Activated CD8-positive, alpha-beta memory T cell treated with anti-CD3 and anti-CD28 coated beads for 1 hour (primary cell): ENCODE measurements at places on chromosomes 5 and 9.

- no peak for DNase-seq
These were observed 7.3 kb upstream of the ROPN1L start for GRCh38 chr5:10434392-10434791.

GRCh38 chr9:136847088-136847825, 2.0 kb upstream of the PHPT1 start:
- DNase-seq = no peak

DNA sequence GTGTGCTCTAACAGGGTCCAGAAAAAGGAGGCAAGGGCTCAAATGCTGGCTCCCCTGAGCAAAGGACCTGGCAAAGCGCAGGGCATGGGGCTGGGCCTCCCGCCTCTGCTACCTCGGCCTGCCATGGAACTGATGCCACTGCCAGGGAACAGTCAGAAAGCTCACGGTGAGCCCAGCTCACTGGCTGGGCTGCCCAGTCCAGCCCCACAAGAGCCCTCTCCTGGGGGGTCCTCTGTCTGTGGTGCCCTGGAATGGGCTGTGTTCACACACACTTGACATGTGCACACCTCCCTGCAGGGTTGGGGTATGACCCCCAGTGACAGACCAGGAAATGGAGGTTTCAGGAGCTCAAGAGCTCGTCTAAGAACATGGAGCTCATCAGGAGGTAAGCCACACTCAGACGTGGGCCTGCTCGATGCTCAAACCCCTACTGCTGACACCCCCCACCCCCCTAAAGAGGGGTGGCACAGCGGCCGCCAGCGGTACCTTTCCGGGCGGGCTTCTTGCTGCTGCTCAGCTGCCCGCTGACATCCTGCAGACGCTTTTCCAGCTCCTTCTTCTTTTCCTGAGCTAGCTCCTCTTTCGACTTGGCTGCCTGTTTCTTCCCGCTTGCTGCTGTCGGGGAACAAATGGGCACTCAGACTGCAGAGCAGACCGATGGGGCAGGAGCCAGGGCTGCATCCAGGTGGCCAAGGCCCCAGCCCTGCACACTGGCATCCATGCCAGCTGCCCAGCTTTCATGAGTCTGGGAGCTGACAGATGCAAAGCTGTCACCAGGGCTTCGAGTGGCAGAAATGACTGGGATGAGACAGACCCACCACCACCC, 9.1 kb downstream of the BRD3OS start:
- DNase-seq = no peak

DNA sequence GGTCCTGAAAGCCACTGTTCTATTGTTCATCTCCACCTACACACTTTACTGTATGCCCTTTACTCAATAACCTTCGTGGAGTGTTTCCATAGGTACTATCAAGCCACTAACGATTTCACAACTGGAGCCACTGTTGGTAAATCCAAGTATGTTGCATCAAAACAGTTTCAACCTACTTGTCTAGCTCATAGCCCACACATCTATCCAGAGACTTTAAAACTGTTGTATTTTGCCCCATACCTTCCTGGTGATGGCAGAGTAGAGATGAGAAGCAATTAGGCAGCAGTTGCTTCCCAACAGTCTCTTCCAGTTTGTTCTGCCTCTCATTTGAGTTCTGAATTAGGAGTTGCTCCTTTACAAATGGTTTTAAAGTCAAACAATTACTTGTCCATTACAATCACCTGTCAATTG, 607 bp downstream of the FAXDC2 start:
- DNase-seq = no peak

GRCh38 chr5:109413458-109413857, 3.7 kb upstream of the PJA2 start:
- DNase-seq = no peak

GRCh38 chr5:135102716-135103574, 68.9 kb upstream of the PITX1 start:
- no peak for DNase-seq

DNA sequence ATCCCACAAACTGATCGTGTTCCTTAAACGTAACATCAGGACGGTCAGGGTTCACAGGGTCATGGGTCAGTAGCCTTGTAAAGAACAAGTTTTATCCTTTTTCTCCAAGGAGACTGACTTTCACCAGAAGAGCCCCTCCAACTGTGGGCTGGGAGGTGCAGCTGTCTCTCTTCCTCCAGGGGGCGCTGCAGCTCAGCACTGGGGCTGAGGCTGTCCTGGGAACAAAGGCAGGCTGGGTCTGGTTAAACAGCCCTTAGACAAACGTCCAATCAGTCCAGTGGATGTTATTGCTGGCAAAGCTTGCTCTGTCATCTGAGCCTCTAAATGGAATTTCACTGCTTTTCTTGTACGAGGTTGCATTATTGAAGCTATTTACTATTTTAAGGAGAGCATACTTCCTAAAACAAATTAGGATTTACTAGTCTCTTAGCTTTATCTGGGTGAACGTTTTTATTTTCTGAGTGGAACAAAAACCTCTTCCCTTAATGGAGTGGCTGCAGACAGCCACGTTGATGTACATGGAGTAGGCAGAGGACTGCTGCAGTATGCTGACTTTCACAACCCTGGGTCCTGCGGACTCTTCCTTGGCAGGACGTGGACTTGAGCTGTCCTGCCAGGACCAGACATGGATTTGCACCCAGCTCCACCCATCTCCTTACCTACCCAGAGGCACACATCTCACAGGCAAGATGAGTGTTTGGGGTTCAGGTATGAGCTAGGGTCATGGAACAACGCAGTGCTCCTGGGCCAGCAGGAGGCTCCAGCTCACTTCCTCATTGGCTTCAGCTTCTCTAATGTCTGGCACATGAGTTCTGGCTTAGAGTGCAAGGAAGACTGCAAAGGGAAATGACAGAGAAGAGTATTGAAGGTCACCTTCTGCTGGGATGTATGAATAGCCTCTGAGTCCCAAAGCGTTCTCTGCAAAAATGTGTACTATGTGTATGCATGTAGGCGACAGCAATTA, 7.8 kb downstream of the EXOSC2 start:
- peak; percentile 55 for DNase-seq

DNA sequence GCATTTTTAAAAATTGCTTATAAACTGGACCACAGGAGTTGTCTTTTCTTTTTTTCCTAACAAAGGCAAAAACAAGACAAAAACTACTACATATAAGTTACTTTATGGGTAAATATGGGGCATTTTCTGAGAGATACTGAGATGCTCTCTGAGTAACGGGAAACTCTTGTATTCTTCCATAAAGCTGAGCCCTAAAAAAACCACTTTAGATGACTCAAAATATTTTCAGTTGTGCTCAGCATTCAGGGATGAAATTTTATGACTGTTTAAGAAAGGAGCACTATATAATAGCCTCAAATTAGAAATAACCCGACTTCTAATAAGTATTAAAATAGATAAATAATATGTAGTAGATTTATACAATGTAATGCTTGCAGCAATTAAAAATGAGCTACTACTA, 644.5 kb downstream of the KCTD16 start:
- DNase-seq = no peak

DNA sequence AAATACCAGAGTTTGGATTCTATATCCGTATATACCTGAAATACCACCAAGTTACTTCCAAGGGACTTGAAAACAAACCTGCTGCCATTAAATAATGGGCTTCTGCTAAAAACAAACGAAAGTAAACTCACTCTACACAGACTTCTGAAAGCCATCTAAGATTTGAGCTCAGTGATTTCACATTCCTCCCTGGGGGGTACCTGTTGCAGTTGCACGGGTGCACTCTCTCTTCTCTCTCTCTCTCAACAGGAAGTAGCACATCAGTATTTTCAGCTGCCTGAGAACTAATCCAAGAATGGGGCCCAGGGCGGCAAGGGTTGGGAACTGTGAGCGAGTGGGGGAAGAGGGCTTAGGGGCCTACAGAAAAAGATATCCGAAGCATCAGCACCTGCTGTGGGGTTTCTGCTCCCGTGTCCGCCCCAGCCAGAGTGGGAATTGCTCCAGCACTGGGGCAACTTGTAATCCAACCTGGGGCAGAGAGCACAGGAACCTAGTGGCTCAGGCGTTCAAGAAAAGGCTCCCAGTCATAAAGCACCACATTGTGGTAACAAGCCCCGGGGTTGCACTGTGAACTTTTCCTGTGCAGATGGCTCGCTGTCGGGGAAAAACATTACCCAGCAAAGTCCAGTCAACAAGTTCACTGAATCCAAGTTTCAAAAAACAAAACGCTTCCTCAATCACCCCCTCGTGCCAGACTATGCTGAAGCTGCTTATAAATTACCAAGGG, 99.8 kb downstream of the EFNA5 start:
- DNase-seq = no peak
